ENCODE measurements at places on chromosomes 5 and 9.

DNA sequence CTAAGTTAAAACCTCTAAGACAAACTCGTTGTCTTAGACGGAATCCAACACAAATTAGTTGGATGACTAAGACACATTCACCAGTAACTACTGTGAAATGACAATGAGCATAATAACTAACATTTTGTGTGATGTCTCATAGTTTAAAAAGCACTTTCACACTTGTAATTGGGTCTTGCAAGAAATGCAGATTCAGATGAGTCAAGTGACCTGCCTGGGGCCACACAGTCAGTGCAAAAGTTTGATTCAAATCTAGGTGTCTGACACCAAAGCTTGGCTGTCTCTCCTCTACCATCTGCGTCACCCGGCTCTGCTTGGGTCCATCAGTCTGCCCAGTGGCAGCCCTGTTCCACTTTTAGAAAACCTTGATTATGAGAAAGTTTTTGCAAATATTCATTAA is 143.7 kb downstream of the TTLL11 start:
- no peak for DNase-seq

GRCh38 chr9:93895535-93895934 is 59.6 kb downstream of the BARX1 start:
- peak; percentile 19 for DNase-seq

- DNase-seq = no peak
Observed at GRCh38 chr5:170334626-170335025, 37.0 kb upstream of the LCP2 start.

DNA sequence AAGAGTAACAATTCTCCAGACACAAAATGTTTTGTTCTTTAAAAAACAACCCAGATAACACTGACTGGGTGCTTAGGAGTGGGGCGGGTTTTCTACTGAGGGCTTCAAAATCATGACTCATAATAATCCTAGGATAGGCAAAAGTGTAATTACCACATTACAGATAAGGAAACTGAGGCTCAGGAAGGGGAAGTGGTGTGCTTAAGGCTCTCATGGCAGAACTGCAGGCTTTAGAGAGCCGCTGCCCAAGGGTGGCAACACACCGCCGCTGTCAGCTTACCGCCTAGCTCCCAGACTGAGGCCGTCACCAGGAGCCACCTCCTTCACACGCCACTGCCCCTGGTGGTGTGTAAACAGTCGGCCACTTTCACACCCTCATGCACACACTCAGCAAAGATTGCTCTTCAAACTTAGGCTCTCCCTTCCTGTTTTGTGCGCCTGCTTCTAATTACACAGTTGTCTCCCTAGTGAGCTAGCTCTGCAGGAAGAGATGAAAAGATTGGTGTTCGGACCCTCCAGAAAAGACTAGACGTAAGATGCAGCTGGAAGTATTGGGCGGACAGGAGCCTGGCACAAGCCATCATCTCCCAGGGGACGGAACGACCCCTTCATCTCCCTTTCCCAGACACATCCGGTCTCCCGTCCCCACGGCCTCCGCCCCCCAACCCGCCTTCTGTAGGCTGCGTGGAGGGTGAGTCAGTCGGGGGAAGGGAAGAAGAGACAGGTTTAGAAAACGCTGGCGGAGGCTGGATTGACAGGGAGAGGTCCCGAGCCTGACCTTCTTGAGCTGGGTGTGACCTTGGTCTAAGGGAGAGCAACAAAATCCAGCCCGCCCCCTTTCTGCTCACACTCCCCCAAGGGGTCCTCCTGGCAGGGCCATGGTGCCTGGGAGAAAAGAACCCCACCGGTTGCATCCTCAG is 162.7 kb downstream of the SYK start:
- DNase-seq = peak; percentile 55

DNA sequence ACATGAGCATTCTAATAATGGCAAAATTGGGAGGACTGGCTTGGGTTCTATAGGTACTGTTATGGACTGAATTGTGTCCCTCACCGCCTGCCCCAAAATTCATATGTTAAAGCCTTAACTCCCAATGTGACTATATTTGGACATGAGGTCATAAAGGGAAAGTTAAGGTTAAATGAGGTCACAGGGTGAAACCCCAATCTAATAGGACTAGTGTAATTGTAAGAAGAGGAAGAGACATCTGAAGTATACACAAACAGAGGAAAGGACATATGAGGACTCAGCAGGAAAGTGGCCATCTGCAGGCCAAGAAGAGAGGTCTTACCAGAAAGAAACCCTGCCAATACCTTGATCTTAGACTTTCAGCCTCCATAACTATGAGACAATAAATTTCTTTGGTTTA is 23.1 kb downstream of the RNF180 start:
- DNase-seq = no peak
